Activated CD4-positive, alpha-beta T cell treated with anti-CD3 and anti-CD28 coated beads, Interleukin-2, amount 10 ng/mL, durations not matched to agents 24 days and 14 days (primary cell): ENCODE measurements at places on chromosomes 5 and 9. TPM values are rescaled to one million over a fixed set of nuclear protein-coding genes. Genes with fewer than 3 reads are reported as not detected.

GRCh38 chr5:149528281-149529060, 22.8 kb downstream of the CSNK1A1 start:
- DNase-seq = no peak

DNA sequence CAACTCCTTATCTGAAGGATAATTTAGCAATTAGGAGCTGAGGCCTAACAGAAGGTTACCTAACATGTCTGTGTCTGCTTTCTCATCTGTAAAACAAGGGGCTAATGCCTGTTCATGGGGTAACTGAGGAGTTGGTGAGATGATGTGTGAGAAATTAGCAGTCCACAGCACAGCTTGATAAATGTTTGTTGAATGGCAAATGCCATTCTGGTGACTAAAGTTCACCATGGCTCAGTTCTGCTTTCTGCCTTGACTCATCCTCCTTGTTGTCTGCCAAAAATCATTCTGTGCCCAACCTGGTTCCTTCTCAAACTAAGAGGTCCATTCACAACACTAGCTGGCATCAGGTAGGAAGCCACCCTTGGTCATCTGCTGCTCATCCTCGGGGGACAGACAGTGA, 552.0 kb upstream of the KLF4 start:
- DNase-seq = no peak

- DNase-seq = no peak
These were observed 17.3 kb downstream of the FGD3 start for GRCh38 chr9:92964607-92965060.

- DNase-seq = no peak
These were observed 17.0 kb upstream of the RPS23 start for GRCh38 chr5:82295144-82295543.

GRCh38 chr5:125536095-125536494, 789.7 kb upstream of the ZNF608 start:
- DNase-seq = no peak

GRCh38 chr5:170006021-170006420, 25.7 kb upstream of the INSYN2B start:
- DNase-seq = no peak

- DNase-seq = no peak
These were observed 2.0 kb upstream of the EBF1 start for GRCh38 chr5:159101685-159102084.

DNA sequence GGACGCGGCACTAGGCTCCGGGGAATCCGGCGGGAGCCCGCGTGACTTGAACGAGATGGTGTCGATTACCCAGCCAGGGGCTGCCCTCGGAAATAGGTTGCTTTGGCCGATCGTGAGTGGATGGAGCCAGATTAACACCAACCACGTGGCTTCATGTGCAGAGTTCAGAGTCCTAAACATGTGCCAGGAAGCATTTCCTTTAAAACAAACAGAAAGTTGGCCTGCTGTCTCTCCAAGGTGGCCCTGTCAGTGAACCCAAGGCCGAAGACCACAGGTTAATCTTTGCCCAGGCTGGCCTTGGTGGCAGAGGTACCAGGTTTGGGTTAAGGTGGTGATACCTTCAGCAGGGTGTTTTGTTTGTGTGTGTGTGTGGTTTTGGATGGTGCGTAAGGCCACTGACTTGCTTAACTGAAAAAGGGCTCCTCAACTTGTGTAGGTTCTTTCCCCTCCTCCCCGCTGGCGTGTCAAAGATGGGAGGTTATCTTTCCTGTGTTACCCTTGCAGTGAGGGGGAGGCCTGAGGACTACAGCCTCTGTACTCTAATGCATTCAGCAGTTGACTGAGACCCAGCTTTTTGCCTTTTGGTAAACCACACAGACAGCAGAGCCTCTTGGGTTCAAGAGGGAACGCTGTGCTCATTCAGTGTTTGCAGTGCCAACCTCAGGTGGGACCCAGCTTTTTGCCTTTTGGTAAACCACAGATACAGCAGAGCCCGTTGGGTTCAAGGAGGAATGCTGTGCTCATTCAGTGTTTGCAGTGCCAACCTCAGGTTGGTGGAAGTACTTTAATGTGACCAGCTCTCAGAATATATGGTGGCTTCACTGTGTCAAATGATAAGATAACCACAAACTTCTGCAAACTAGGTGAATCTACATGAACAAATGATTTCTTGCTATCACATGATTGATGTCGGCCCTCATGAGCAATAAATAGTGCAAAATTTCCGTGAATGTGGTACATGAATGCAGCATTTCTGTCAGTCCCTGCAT, 1.4 kb downstream of the IQGAP2 start:
- peak; percentile 91 for DNase-seq

DNA sequence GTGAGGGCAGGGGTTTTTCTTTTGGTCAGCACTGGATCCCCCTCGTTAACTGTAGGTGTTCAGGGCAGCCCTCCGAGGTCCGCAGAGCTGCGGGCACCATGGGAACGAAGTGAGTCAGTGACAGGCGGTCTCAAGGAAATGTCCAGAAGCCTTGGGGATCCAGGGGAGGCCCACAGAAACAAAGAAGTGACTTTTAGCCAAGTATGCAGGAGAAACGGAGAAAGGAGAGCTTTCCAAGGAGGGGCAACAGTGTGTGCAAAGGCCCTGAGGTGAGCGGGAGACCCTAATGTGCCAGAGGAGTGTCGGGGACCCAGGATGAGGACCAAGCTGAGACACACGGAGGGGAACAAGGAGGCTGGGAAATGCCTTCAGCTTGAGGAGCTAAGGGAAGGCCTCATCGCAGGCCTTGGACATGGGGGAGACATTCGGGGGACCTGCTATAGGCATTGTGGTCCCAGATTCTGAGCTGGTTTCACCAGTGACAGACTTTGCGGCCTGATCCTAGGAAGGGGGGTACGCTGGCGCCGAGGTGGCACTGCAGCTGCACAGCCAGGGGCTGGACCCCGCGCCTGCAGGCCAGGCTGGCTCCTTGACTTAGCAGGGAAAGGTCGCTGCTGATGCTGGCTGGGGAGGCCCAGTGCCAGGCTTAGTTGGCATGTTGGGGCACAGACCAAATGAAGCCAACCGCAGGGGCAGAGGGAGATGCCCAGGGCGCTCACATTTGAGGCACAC, 3.3 kb downstream of the LTC4S start:
- peak; percentile 58 for DNase-seq

DNA sequence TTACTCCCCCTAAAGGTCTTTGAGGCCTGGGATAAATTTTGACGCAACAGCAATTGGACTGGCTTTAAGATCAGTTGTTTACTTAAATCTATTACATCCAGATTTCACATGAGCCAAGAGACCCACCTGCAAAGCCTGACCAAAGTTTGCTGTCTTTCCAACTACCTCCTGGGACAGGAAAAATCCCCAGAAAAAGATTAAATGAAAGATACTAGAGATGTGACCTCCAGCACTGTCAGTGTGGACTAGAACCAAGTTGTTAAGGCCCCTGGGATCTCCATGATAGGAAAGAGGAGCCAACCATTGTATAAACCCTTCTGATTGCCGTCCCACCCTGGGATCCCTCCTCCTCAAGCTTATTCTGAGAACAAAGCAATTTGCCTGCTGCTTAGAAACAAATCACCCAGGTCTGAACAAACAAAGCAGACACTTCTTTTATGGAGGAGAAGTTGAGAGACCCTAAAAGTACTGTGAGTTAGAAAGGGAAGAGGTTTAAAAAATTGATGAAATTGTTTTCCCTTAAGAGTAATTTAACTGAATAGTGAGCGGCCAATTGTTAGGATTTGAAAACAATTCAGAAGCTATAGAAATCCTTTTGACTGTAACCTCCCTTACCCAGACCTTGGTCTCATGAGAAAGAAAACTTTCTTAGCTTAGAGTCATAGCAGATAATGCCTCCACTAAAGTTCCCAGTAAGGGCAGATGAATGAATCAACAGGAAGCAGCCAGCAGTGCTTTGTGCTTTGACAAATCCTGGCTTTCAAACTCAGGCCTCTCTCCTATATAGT, 255.2 kb downstream of the TMEM167A start:
- DNase-seq = no peak

DNA sequence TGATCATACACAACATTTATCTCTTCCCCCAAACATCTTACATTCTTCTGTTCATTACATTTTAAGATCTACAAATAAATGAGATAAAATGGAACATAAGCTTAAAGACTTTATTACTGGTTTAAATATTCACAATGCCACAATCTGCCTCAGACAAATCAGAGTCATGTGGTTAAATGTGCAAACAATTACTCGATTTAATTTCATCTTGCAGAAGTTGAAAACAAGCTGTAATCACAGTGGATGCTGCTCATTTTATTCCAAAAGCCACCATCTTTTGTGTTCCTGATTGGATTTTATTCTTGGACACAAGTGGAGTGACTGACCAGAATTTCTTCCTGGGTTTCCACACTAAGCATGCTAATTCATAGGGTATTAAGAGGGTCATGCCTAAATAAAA, 33.2 kb downstream of the SPOCK1 start:
- no peak for DNase-seq

- DNase-seq = no peak
These were observed 259.2 kb upstream of the RGMB start for GRCh38 chr5:98514215-98514614.

DNA sequence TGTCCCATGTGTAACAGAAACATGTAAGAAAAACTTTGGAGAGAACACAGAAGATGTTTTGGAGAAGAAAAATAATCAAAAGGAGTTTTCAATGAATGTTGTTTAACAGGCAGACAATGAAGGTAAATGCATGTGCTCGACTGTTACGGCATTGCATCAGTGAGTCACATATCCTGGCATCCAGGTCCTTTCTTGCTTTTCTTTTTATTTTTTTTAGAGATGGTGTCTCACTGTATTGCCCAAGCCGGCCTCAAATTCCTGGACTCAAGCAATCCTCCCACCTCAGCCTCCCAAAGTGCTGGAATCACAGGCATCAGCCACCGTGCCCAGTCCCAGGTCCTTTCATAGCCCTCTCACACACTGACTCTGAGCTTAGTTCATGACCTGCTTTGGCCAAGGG, 181.8 kb downstream of the DTWD2 start:
- no peak for DNase-seq

GRCh38 chr5:72172786-72173185, 65.5 kb downstream of the MAP1B start:
- DNase-seq = no peak

DNA sequence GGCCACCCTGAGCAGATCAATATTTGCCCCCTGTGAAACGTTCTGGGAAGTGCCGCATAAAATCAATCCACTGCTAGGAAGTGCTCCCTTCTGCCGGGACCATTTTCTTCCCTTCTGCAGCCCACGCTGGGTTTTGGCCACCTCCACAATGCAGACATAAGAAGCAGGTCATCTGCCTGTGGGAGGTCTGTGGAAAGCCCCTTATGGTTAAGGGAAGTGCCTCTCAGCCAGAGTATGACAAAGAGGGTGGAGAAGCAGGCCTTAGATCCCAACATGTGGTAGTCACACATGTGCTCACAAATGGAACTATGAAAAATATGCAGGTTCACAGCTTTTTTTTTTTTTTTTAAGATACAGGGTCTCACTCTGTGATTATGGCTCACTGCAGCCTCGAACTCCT, 82.8 kb downstream of the SLC1A3 start:
- no peak for DNase-seq

- DNase-seq = no peak
These were observed 23.8 kb upstream of the CNOT6 start for GRCh38 chr5:180470361-180470760.

GRCh38 chr5:14407051-14407450, 174.5 kb upstream of the OTULINL start:
- DNase-seq = no peak

- DNase-seq = no peak
These were observed 143.4 kb downstream of the ZNF608 start for GRCh38 chr5:124602925-124603650.

- no peak for DNase-seq
These were observed 256.5 kb upstream of the CLINT1 start for GRCh38 chr5:158115468-158115867.

GRCh38 chr9:137634016-137634415, 15.2 kb downstream of the EHMT1 start:
- no peak for DNase-seq

- DNase-seq = no peak
These were observed 65.6 kb downstream of the ZFR start for GRCh38 chr5:32378966-32379365.

DNA sequence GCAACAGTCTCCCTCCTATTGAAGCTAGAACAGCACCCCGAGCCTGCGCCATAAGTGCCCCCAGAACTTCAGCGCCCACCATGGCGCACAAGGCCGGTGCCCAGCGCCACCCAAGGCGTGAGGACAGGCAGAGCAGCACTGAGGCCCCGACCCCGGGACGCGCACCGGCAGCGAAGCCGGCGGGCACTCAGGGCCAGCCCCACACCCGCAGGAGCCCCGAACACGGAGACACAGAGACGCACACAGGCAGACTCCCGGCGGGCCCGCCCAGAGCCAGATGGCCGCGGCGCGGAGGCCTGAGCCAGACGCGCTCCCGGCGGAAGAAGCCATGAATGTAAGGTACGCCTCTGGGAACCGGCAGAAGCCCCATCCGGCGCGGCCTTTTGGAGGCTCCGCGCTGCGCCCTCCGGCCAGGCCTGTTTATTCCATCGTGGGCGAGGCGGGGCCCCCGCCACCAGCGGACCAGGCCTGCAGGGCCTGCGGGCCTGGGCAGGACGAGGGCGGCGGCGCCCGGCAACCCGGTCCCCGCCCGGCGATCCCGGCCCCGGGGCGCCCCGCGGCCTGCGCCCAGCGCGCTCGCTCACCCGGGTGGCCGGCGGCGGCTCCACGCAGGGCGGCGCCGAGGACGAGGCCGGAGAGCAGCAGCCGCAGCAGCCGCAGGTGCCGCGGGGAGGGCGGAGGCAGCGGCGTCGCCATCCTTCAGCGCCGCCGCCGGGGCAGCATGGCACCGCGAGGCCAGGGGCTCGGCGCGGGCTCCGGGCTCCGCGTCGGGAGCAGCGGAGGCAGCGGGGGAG, 486 bp downstream of the NPDC1 start:
- DNase-seq = peak; percentile 78

- DNase-seq = no peak
These were observed 341.0 kb upstream of the CD180 start for GRCh38 chr5:67537439-67538148.

GRCh38 chr9:34891386-34891785, 66.7 kb upstream of the PHF24 start:
- no peak for DNase-seq

GRCh38 chr9:71703172-71703872, 65.0 kb downstream of the CEMIP2 start:
- DNase-seq = no peak

GRCh38 chr5:96297867-96298266, 135.2 kb downstream of the PCSK1 start:
- DNase-seq = no peak

LIFR gene
- 0.12 TPM in 2 replicates for total RNA-seq

PHF24 gene
- total RNA-seq = 0.14 and 0.57 TPM in 2 replicates

TRAF1 gene
- total RNA-seq = 164 and 166 TPM in 2 replicates

CARD19 gene
- total RNA-seq = 44.0 TPM in 2 replicates

UBE2B gene
- 108 and 109 TPM in 2 replicates for total RNA-seq

GCNT4 gene
- total RNA-seq = 0.52 and 0.70 TPM in 2 replicates

CDH6 gene
- not detected in 2 replicates for total RNA-seq

SHISAL2B gene
- not detected in 2 replicates for total RNA-seq

FAM13B gene
- 15.1 and 15.6 TPM in 2 replicates for total RNA-seq

NPM1 gene
- total RNA-seq = 3,066 and 3,162 TPM in 2 replicates

DMRT3 gene
- not detected in 2 replicates for total RNA-seq

PPP3R2 gene
- total RNA-seq = not detected in 2 replicates

MELK gene
- total RNA-seq = 54.2 and 57.0 TPM in 2 replicates

MEIKIN gene
- not detected in 2 replicates for total RNA-seq

NR6A1 gene
- total RNA-seq = 2.3 and 2.7 TPM in 2 replicates
